ENCODE measurements at places on chromosomes 12 and 14.

DNA sequence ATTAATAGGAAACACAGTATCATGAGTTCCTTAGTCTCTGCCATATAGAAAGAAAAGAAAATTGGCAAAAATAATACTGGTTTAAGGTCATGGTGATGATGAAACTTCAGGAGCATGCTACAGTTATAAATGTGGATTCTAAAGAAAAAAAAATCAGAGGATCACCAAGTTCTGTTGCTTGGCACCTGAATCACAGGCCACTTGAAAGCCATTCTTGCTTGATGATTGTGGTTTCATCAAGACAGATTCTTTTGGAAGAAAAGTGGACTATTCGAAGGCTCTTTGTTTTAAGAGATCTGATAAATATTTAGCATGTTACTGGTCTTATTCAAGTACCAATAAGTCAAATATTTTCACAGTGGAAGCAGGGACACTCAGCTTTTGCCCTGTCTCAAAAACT lies 148.9 kb downstream of the SAMD4A start:
- DNase-seq: no peak

DNA sequence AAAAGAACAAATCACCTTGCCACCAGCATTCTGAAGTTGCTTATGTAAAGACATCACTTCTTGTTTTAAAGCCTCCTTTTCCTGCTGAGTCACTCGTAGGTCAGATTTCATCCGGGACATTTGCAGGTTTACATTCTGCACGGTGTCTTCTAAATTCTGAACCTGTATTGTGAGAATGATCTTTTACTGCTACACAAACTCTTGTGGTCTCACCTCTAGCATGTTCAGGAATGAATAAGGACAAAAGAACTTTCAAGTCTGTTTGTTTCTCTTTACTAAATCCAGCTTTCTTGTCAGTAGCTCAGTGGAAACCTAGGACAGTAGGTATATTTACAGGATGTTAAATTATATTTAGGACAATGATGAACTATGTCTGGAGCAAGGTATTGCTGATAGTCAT lies 73.5 kb upstream of the SAV1 start:
- peak; percentile 19 for DNase-seq

GRCh38 chr12:109287811-109288469 lies 21.1 kb downstream of the FOXN4 start:
- DNase-seq: no peak

GRCh38 chr14:78141590-78141989 lies 28.6 kb upstream of the NRXN3 start:
- DNase-seq: no peak

GRCh38 chr12:75439048-75439447 lies 41.5 kb upstream of the GLIPR1 start:
- DNase-seq: no peak

DNA sequence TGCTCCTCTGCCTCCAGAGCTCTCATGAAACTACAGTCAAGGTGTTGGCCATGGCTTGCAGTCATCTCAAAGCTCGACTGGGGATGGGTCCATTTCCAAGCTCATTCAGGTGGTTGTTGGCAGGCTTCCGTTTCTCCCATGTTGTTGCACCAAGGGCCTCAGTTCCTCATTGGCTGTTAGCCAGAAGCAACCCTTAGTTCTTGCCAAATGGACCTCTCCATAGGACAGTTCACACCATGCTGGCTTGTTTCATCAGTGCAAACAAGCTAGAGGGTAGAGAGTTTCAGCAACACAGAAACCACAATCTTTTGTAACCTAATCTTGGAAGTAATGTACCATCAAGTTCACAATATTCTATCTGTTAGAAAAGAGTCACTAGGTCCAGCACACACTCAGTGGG lies 22.7 kb upstream of the PPM1A start:
- no peak for DNase-seq

- peak; percentile 6 for DNase-seq
Observed at GRCh38 chr14:29637411-29637810, 290.2 kb downstream of the PRKD1 start.

DNA sequence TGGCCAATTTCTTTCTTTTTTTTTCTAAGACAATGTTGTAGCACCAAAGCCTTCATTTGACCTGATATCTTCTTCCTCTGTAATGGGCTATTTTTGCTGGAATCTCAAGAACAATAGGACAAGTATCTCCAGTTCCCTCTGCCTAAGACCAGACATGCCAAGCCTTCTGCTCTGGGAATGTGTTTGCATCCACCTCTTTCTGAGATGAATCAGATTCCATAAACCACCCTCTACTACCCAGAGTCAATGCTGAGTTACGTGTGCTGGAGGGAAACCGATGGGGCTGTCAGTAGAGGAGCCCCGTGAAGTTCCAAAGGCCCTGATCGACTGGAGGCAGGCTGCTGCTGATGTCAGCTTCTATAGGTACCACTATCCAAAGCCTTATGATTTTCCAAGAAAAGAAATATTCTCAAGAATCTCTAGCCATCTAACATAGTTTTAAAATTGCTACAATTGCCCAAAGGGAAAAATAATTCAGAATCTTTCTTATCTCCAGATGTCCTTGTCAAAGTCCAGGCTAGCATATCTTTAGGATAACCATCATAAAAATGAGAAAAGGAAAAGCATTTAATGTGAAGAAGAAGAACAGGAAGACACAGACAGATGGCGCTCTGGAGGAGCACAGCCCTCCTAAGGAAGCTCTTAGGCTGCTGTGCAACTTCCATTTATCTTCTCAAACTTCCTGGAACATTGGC lies 101.9 kb downstream of the SLC8A3 start:
- DNase-seq: peak; percentile 23

DNA sequence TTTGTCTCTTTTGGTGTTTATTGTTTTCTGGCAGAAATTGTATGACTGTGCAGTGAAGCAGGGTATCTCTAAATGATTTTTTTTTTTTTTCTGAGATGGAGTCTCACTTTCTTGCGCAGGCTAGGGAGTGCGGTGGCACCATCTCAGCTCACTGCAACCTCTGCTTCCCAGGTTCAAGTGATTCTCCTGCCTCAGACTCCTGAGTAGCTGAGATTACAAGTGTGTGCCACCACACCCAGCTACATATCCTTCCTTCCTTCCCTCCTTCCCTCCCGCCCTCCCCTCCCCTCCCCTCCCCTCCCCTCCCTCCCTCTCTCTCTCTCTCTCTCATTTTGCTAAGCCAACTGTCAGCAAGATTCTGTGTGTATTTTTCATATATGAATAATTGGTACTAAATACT lies 94.4 kb downstream of the PPHLN1 start:
- no peak for DNase-seq

GRCh38 chr12:102465762-102466560 lies 14.4 kb downstream of the IGF1 start:
- no peak for DNase-seq

- no peak for DNase-seq
Observed at GRCh38 chr12:28226705-28227104, 36.4 kb downstream of the CCDC91 start.

DNA sequence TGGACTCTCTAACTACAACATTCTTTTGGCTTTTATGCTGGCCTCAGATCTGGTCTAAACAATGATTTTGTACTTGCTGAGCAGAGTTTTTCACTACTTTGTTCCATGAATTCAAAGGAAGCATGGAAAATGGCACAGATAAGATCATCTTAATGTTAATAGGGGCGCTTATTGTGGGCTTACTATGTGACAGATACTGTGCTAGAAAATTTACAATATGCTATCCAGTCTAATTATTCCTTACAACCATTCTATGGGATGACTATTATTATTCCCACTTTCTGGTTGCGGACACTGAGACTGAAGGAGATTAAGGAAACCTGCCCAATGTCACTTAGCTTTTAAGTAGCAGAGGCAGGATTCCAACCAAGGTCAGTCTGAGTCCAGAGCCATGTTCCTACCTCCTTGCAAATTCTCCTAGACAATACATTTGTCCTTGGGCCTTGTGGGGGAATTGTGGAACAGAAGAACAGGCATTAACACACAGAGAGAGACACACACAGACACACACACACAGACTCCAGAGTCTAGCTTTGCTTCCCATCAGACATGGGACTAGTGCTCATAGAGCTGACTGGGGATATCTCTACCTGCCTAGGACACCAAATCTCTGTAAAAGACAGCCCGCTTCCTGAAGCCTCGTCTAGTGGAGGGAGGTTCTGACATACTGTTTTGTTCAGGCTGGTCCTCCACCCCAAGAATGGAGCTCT lies 107.7 kb downstream of the SLC38A1 start:
- no peak for DNase-seq

DNA sequence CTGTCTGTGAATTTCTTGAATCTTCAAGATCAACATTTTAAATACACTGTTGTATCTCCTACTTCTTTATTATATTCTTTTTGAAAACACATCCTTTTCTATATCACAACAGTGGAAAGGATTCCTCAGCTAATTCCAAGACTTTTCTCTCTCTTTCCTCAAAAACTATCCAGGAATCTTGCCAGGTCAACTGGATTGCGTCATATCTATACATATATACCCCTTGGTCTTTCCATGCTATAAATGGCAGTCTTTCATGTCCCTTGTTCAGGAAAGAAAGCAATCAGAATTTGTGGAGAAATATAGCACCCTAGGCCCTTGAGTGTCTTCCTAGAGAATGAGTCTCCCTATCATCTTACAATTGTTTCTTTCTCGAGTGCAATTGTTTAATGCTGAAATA lies 149.0 kb downstream of the KCNA5 start:
- DNase-seq: no peak

- DNase-seq: no peak
Observed at GRCh38 chr14:70906793-70907175, 475 bp upstream of the PCNX1 start.

DNA sequence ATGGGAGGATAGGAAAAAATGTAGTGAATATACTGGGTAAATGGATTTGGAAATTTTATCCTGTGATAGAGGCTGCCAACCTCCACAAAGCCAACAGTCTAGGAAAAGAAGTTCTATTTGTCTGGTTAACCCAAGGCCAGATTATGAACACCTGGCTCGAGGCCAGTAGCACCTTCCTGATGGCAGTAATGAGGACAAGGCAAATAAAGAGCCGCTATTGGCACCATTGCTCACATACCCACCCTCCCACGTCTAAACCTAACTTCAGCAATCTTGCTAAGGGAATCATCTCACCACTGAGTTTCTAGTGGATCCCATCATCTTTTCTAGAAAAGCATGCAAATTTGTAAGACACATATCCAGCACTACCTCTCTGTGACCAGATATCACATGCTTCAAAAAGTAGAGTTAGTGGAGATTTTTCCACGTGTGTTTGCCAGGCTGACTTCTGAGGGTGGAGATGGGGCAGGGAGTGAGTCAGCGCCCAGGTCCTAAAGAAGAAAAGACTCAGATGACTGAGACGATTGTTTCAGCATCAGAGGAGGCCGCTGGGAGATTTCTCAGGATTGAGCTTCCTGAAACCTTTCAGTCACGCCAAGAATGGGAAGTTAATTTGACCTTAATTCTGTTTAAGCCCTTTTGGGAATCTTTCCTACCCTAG lies 362.9 kb downstream of the EMP1 start:
- DNase-seq: no peak

- DNase-seq: no peak
Observed at GRCh38 chr12:2589381-2589780, 205.4 kb upstream of the FKBP4 start.

DNA sequence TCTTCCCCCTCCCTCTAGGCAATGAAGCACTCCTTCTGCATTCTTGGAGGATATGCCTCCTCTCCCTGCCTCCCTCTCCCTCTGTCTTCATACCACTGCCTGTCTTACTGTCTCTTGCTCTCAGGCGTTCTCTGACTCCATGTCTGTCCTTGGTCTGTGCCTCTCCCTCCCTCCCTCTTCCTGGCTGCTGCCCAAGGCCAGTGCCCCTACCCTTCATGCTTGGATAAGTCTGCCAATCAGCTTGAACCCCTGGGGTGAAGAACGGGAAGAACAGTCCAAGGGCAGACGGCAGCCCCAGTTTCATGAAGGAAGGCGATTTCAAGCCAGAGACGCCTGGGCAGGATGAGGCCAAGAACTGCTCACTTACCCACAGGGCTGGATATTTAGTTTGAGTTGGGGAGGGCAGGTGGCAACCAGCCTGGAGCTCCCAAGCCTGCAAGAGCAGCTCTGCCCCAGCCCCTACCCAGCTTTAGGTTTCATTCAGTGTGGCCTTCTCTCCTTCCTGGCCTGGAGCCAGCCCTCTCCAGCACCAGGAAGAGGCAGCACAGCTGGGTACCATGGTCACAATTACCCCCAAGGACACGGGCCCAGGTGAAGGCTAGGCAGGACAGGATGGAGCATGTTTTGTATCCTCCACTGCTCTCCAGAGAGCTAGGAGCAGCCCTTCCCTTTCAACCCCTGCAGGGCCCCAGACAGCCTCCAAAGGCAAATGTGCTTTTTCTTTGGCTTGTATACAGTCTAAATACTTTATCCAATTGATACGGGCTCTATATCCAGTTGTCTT lies 35.8 kb upstream of the LTBP2 start:
- no peak for DNase-seq

DNA sequence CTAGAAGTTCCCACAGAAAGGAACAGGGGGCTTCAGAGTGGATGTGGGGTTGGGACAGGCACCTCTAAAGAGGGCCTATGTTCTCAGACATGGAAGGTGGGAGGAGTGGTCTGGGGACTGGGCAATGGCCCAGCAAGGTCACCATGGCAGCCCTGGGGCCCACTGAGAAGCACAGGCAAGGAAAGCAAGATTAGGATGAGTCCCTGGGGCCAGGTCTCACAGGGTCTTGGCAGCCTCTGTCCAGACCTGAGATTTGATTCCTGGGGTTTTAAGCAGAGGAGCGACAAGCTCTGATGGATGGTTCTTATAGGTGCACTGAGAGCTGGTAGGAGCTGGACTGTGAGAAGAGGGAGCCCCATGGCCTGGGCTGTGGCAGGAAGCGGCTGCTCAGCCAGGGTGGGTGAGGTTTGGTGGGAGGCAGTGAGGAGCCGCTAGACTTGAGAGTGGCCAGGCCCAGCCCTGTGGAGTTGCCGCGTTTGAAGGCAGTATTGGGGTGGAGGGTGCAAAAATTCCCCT lies 44.0 kb downstream of the DLK1 start:
- DNase-seq: no peak

DNA sequence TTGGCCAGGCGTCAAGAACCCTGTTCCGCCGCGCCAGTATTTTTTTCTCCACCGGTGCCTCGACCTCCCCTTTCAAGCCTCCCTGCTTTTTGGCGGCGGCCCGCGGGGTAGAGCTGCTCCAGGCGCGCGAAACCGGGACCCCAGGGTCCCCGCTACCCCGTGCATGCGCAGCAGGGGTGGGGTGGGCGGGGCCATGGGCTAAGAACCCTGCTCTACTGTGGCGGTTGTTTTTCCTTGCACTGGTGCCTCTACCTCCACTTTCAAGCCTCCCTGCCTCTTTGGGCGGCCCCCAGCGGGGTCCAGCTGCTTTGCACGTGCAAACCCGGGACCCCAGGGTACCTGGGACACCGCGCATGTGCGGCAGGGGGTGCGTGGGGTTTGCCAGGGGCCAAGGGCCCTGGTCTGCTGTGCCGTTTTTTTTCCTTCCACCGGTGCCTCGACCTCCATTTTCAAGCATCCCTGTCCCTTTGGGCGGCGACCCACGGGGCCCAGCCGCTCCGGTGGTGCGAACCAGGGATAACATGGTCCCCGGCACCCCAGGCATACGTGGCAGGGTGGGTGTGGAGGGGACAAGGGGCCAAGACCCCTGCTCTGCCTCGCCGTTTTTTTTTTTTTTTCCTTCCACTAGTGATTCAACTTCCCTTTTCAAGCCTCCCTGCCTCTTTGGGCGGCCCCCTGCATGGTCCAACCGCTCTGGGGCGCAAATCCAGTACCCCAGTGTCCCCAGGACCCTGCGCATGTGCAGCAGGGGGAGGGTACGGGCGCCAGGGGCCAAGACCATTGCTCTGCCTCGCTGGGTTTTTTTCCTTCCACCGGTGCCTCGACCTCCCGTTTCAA lies 326.8 kb downstream of the ALG10 start:
- no peak for DNase-seq
